ENCODE measurements at places on chromosomes 2 and 18. TPM values are rescaled to one million over a fixed set of nuclear protein-coding genes. Genes with fewer than 3 reads are reported as not detected.

Gene HOXD1
- 0.16 TPM for total RNA-seq

Gene MDH1B
- total RNA-seq: 2.8 TPM

- DNase-seq: no peak
Observed at GRCh38 chr2:140067661-140068060, 1287.5 kb upstream of the NXPH2 start.

DNA sequence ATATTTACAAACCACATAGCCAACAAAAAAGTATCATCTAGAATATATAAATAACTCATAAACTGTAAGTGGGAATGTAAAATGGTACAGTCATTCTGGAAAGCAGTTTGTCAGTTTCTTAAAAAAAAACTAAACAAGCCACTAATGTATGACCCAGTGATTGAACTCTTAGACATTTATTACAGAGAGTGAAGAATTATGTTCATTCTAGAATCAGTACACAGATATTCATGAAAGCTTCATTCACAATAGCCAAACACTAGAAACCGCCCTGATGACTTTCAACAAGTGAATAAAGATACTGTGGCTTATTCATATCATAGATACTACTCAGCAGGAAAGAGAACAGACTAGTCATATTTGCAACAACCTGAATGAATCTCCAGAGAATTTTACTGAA, 1541.5 kb downstream of the LRP1B start:
- DNase-seq: no peak

GRCh38 chr2:100446696-100447095, 23.6 kb upstream of the NMS start:
- DNase-seq: no peak

All from progenitor cell of endocrine pancreas (in vitro differentiated cells).